NCI-H1092 treated with DMSO at 0.1 percent for 48 hours (cell line): ENCODE measurements at places on chromosomes 7 and 10.

DNA sequence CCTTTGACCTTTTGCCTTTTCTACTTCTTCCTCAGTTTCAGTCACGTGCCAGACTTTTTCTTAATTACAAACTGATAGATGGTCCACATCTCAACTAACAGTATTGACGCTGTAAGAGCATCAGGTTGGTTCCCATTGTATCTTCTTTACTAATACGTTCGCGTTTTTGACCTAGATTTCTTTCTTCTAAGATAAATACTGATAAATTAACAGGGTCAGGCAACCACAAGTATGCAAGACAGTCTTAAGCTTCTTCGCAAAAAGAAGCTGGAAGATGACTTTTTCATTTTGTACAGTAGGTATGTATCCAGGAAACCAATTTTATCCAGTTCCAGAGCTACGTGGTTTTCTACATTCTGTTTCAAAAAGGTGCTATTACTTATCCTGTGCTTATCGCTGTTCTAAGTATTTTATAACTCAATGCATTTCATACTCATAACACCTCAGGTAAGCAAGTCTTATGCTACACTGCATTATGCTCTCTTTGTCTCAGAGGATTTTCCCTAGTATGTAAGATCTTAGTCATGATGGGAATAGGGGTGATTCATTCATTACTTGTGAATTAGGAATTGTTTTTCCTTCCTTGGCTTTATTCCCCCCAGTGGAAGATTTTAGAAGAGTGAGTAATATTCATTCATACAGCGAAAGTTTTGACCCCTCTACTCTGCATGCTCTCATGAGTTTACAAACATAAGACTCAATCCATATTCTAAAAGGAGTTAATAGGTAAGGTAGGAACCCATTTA lies 955 bp downstream of the DUS4L start:
- DNase-seq = no peak

GRCh38 chr10:53356616-53357349 lies 584.2 kb upstream of the MBL2 start:
- no peak for DNase-seq

GRCh38 chr10:18246967-18247366 lies 106.7 kb downstream of the CACNB2 start:
- no peak for DNase-seq

- DNase-seq = no peak
Measured at GRCh38 chr7:18866359-18867036, 250.9 kb downstream of the TWIST1 start.

DNA sequence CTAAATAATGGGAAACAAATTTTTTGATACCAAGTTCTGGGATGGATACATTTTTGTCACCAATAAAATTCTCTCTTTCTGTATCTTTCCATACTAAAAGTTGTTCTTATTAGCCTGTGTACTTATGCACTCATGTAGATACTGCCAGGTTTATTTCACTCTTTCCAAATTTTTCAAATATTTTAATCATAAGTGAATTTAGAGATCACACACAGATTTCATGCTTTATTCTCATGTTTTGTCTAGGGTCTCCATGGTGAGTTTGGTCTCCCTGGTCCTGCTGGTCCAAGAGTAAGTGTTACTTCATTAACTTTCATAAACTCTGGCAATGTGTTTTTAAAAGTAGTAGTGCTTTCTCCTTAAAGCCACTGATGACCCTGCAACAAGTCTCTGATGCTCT lies 20.3 kb downstream of the COL1A2 start:
- DNase-seq = no peak

DNA sequence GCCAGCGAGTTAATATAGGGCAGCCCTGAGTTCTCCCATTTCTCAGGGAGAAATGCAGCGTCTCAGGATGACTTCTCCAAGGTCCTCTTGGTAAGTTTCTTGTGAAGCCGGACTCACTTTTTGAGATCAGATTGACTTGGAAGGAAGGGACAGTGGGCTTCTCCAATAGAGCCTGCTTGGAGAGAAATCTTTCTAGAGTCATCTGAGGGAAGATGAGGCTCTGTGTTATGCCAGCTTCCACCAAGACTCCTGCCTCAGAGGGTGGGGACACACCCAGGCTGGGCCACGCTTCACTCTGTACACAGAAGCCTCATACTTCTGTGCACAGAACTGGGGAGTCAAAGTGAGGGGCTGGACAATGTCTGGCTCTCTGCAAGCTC lies 5.6 kb downstream of the C10orf105 start:
- DNase-seq = no peak

- no peak for DNase-seq
Measured at GRCh38 chr7:106375499-106375898, 90.7 kb upstream of the NAMPT start.

DNA sequence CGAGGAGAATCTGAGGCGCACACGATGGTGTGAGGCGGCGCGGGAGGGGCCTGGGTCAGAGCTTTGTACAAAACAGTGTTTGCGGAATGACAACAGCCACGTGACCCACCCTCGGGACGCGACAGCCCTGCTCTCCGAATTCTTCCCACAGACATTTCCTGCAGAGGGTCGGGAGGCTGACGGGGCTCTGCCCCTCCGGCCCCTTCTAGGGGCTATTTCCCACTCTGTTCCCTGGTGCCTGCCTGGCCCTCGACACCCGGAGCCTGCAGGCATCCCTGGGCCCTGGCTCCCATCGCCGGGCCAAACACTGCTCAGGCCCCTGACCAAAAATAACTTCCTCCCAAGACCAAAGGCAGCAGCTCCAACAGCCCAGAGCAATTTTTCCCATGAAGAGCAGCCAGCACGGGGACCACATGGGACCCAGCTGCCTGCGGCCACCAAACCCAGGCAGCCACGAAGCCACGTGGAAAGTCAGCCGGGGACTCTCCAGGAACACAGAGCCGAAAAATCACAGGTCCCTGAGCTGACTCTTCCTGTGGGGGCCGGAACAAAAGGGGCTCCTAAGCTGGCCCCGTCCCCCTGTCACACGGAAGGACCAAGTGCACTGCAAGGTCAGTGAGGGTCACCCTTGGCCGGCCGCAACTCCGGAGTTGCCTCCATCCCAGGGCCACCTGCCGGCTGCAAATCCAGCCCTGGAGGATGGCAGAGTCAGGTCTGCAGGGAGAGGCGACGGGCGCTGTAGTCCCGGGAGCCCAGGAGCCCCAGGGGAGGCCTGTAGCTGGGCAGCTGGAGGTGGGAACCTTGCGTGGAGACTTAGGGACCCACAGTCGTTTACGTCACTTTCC lies 42.0 kb downstream of the PAPOLB start:
- no peak for DNase-seq

- no peak for DNase-seq
Measured at GRCh38 chr7:158120716-158121115, 466.9 kb downstream of the PTPRN2 start.

DNA sequence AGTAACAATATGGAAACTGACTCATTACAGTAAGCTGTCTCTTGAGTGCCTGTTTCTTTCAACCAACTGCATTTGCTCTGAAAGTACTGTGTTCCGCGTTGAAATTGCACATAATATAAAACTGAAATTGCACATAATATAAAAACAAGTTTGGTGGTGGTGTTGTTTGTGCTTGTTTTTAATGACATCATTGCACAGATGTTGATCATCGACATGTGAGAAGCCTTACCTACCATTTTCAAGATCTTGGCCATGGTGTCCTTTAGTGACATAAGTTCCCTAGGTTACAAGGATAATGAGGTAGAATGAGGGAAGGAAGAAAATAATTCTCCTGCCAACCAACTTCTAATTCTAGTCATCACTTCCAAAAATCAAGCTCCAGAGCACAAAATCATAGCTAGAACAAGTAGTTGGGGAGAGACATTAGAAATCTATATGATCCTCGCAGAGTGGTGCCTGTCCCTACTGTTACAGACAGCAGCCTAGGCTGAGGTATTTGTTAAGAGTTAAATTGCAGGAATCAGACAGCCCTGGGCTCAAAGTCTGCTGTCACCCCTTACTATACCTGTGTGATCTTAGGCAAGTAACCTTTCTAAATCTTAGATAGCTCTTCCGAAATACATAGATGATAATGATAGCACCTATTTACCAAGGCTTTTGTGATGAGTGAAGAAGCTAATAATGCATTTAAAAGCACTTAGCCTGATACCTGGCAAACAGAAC lies 29.3 kb downstream of the DOCK4 start:
- DNase-seq = no peak

- no peak for DNase-seq
Measured at GRCh38 chr10:14142606-14143250, 188.0 kb downstream of the FRMD4A start.

DNA sequence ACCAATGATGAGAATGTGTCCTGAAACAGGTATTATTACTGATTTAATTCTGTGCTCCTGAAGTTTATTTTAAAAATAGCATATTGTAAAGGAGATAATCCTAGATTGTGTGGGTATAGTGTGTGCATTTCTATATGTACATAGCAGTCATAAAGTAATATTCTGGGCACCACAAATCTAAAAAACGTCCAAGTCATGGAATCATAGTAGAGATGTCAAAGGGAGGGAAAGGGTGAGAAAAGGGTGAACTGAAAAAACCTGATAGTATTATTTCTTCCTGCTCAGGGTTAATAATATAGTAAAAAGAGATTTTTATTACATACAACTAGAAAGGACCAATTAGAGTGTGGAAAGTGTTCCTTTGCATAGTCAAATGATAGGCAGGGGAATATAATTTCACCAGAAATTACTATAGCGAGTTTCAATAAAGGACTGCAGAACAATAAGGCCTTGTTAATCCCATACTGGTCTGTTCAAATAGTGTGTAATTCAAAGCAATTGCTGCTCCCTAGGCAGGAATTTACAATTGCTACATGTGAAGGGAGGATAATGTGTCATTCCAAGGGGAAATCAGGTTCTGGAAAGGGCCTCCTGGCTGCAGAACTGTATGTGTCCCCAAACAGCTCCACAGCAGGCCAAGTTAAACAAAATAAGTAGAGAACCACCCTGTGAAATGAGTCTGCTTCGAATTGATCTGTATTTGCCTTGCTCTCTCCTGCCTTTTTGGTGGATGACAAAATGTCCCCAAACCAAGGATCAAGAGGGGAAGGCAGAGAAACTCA lies 42.5 kb upstream of the KMT2E start:
- DNase-seq = peak; percentile 58

DNA sequence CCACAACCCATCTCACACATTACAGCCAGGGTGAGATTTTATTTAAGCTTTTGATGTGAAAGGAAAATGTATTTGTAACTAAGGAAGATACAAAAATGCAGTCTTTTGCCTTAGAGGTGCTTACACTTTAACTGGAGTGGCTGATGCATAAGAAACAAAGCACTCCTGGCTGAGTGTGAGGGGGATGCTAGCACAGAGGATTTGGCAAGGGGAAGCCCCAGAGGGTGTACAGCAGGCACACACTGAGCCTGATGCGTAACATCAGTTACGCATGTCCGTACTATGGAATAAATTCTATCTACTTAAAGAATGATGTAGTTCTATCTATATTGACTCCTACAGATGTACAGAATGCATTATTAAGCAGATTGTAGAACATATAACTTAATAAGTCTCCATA lies 17.8 kb downstream of the GIMAP8 start:
- DNase-seq = no peak

DNA sequence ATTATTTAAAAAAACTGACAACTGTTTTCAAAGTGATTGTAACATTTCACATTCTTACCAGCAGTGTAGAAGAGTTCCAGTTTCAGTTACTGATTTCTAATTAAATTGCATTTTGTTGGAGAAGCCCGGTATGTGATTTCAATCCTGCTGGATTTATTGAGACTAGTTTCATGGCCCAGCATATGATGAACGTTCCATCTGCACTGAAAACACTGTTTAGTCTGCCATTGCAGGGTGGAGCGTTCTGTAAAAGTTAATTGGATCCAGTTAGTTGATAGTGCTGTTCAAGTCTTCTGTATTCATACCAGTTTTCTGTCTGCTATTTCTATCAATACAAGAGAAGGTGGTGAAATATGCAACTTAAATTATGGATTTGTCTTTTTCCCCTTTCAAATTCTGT lies 37.3 kb upstream of the CCNY start:
- DNase-seq = no peak

GRCh38 chr10:114517368-114518250 lies 113.3 kb upstream of the AFAP1L2 start:
- DNase-seq = no peak

- DNase-seq = no peak
Measured at GRCh38 chr7:106643216-106644000, 17.6 kb downstream of the CCDC71L start.

GRCh38 chr10:51117794-51118193 lies 43.5 kb downstream of the PRKG1 start:
- DNase-seq = no peak

DNA sequence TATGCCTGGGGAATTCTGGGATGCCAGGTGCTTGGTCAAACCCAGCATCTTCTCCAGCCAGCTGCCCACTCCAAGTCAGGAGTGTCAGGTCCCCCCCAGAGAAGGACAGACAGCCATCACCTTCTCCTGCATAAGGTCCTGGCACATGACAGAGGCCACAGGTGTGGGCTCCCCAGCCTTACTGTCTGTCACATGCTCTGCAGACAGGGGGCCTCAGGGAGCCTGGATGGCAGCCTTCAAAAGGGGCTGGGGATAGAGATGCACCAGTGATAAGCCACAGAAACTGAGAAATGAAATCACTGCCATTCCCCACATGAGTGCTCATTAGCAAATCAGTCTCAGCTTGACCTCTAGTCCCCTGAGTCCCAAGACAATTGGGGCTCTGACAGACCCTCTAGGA lies 72.9 kb downstream of the PLXNA4 start:
- DNase-seq = no peak

GRCh38 chr7:13821152-13821787 lies 168.2 kb downstream of the ETV1 start:
- DNase-seq = no peak

DNA sequence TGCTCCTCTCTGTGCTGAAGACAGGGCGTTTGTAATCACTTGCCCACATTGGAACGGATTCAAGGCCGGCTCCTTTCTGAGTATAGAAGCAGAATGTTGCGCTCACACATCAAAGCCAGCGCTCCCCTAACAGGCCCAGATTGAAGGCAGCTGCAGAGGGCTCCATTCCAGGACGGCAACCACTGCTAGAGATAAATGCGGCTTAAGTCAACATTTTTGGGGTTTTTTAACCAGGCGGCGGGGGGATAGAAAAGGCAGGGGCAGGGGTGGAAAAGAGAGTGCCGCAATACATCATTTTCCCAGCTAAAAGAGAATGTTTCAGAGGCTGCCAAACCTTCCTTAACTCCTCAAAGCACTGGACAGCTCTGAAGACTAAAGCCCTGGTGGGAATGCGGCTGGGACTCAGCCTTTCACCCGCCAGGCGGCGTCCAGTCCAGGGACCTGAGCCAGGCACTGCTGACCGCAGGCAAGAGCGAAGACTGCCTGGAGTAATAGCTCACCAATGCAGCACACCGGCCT lies 189.6 kb downstream of the TNS3 start:
- DNase-seq = no peak

GRCh38 chr7:69677881-69678493 lies 79.7 kb downstream of the AUTS2 start:
- no peak for DNase-seq
